ENCODE measurements at places on chromosomes 16 and 17.

DNA sequence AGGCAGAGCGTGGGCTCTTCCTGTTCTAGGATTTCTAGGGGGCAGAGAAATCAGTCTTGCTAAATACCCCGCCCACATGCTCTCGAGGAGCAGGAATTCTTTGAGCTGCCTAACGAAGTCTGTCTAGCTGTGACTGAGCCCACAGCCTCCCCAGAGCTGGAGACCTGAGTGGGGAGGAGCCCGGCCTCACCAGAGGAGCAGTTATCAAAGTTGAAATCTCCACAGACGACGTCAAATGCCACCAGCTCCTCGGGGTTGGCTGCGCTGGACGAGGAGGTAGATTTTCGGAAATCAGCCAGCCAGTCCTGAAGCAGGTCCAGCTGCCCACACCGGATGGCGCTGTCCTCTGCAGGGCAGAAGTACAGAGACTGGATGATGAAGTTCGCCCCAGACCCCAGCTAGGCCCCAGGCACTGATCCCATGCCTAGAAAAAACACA, 53.8 kb downstream of the PRMT7 start:
- DNase-seq = no peak

GRCh38 chr17:8859027-8859803, 8.3 kb downstream of the PIK3R6 start:
- no peak for DNase-seq

DNA sequence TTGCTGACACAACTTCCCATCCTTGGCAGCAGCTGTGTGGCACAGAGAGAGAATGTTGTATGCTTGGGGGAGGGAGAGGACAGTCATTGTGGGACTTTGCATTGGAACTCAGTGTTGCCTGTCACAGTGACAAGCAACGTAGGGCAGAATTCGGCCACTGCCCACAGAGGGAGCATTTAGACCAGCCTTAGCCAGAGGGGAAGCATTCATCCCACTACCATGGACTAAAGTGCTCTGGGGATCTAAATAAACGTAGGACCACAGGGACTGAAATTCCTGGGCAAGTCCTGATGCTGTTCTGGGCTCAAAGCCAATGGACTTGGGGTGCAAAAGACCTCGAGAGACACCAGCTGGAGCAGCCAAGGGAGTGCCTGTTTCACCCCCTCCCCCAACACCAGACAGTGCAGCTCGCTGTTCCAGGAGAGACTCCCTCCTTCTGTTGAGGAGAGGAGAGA, 44.9 kb downstream of the ABCA8 start:
- no peak for DNase-seq

GRCh38 chr16:83356266-83356665, 451.5 kb upstream of the HSBP1 start:
- no peak for DNase-seq

GRCh38 chr16:17417740-17418139, 53.0 kb downstream of the XYLT1 start:
- no peak for DNase-seq

- DNase-seq = peak; percentile 82
Measured at GRCh38 chr17:8798846-8799569, at the start of gene MFSD6L. Gene MFSD6L (minus strand): TSS chr17:8799365. CDS start chr17:8799120, 245 bp downstream.

- peak; percentile 83 for DNase-seq
Measured at GRCh38 chr16:89697616-89698331, 3.7 kb downstream of the SPATA2L start.

GRCh38 chr17:29100296-29100695, 57.4 kb downstream of the PIPOX start:
- no peak for DNase-seq

DNA sequence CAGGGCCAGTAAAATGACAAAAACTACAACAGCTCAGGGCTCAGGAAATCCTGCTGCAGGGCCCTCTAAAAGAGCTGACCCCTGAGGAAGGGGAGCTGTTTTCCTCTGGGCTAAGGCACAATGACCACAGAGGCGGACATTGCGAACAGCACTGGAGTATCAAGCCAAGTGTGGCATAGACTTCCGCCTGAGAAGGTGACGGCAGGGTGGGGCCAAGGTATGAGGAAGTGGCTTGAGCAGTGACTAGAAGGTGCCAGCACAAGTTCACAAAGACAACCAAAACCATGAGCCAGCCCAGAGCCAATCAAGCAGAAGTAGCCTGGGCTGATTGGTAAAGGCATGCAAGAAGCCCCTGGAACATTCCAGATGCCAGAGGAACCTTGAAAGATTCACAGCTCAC, 13.9 kb downstream of the ERN2 start:
- peak; percentile 84 for DNase-seq

DNA sequence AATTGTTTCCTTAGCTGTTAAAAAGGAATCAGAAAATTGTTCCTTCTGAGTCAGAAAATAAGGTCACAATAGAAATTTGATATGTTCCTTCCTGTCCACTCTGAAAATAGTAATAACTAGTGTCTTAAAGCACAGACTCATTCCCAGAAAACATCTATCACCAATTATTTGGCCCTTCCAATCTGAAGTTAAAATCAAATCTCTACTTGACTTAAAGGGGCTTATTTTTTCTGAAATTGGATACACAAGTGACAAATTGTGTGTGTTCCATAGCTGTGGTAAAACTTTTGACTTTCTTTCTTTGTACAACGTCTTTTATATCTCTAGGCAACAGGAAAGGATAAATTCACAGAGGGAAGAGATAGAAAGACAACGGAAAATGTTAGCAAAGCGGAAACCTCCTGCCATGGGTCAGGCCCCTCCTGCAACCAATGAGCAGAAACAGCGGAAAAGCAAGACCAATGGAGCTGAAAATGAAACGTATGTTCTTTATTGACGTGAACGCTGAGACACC, 54.5 kb upstream of the MRC2 start:
- DNase-seq = no peak

GRCh38 chr16:50121278-50121677, 31.8 kb upstream of the TENT4B start:
- no peak for DNase-seq

GRCh38 chr17:56317351-56318208, 164.3 kb downstream of the ANKFN1 start:
- no peak for DNase-seq

DNA sequence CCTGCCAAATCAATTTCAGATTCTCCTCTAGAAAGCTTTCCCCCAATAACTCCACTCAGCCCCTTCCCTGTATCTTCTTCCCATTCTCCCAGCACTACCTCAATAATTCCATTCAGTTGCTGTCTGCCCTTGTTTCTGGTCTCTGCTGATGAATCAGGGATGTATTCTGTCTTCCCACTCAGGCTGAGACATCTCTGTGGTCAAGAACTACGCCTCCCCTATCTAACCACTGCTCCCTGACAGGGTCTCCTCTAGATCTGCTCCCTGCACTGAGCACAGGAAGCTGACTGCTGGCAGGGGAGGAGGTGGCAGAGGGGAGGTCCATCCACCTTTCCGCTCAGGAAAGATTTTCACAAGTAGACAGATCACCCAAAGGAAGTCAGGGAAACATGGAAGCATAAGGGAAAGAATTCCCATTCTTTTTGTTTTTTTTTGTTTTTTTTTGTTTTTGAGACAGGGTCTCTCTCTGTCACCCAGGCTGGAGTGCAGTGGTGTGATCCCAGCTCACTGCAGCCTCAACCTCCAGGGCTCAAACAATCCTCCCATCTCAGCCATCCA, 16.9 kb upstream of the SP2 start:
- DNase-seq = no peak

DNA sequence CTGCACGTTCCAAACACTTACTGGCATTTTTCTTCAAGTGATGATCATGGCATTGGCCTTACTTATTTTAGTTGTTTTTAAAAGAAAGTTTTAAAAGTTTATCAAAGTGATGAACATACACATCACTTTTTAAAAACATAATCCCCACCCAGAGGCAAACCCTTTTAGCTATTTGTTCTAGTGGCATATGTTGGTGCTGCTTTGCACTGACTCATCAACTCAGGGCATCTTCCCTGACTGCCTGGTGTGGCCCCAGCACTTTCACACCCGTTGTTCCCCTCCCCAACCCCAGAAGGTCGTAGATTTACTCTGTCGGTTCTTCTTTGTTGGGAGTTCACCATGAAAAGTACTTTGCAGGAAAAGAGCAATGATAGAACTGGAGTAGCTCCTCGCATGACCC, 161.3 kb downstream of the RPTOR start:
- no peak for DNase-seq

DNA sequence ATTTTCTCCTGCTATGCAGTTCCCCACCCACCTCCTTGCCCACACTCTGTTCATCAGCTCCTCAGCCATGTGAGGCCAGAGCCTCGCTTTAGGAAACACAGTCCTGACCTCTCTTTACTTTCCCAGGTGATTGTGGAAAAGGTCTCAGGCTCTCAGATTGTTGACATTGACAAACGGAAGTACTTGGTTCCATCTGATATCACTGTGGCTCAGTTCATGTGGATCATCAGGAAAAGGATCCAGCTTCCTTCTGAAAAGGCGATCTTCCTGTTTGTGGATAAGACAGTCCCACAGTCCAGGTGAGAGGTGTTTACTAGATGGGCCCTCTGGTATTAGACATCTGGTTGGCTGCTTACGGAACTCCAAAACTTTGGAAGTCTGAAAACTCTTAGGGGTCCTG, 1.7 kb downstream of the GABARAPL2 start:
- DNase-seq = no peak

DNA sequence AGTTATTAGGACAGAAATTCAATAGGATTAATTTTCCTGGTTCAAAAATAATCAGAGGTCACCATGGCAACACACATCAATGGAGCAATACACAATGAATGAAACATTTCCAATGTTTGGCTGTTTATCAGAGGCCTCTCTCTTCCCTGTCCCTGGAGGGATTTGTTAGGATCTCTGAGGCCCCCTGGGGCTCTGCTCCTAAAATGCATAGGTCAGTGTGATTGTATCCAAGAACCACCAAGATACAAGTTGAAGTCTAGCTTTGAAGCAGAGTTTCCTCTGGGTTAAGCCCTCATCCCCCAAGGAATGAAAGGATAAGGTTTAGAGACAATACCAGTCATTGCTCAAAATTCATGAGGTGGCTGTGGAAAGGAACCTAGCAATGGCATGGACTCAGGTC, 561.2 kb upstream of the C16orf82 start:
- no peak for DNase-seq

DNA sequence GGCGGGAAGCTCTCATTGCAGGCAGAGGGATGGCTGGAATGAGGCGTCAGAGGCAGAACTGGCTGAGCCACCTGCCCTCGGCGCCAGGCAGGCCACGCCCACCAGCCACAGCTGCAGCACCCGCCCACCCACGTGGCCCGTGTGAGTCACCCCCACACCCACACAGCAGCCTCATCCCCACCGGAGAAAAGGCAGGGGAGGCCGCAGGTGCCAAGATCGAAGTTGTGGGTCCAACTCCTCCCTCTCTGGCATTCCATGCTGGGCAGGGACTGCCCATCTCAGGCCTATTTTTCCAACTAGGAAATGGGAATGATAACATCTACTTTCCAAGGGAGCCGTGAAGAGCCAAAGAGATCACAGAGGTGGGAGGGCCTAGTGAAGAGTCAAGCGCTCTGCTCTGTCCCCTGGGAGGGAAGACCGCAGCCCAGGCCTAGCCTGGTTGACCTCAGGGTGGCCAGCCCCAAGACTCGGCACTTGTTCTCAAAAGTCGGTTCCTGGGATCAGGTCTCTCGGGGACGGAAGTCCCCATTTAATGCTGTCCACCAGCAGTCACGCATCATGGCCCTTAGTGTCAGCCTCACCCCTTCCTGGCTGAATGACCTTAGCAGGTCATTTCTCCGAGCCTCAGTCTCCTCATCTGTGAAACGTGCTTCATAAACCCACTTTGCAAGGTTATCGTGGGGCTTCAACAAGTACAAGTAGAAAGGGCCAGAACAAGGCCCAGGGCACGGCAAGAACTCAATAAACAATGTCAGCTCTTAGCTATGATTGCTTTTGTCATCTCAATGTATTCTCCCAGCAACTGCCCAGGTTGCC, at the start of gene TRPV3:
TSS of gene TRPV3 (minus strand) at position 45 of the 816 bp plus-strand sequence. CDS start 2,962 bp downstream, outside the sequence.
- DNase-seq = peak; percentile 88

- DNase-seq = no peak
Measured at GRCh38 chr16:3115003-3115402, 2.6 kb downstream of the ZNF205 start.

GRCh38 chr17:42760652-42761581, at the start of gene RAMP2:
Gene RAMP2 (plus strand): TSS chr17:42761227. CDS start chr17:42761262, 35 bp downstream.
- DNase-seq = peak; percentile 74

DNA sequence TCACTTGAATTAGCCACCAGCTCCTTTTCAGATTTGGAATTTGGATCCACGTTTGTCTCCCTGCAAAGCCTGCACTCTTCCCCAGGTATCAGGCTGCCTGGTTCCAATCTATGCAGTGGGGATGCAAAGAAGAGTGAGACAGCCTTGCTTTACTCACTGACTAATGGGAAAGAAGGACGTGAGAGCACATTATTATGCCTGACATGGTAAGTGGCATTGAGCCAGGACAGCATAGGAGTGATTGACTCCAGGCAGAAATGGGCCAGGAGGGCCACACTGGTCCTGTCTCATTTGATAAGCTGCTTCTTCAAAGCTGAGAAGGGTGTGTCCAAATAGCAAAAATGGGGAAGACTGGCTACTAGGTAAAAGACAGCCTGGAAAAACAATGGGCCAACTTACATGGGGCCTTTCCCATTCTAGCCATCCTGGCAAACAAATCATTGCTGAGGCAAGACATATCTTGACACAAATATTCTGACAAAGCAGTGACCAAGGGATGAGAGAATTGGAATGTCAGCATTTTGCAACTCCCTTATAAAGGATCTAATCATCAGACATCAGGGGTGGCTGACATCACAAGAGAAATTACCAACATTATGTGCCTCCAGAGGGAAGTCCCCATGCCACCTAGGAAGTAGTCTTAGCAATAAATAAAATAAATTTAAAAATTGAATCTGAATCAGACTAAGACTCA, 38.6 kb downstream of the CDH11 start:
- no peak for DNase-seq

- DNase-seq = no peak
Measured at GRCh38 chr16:85709766-85710585, 21.2 kb upstream of the GINS2 start.

DNA sequence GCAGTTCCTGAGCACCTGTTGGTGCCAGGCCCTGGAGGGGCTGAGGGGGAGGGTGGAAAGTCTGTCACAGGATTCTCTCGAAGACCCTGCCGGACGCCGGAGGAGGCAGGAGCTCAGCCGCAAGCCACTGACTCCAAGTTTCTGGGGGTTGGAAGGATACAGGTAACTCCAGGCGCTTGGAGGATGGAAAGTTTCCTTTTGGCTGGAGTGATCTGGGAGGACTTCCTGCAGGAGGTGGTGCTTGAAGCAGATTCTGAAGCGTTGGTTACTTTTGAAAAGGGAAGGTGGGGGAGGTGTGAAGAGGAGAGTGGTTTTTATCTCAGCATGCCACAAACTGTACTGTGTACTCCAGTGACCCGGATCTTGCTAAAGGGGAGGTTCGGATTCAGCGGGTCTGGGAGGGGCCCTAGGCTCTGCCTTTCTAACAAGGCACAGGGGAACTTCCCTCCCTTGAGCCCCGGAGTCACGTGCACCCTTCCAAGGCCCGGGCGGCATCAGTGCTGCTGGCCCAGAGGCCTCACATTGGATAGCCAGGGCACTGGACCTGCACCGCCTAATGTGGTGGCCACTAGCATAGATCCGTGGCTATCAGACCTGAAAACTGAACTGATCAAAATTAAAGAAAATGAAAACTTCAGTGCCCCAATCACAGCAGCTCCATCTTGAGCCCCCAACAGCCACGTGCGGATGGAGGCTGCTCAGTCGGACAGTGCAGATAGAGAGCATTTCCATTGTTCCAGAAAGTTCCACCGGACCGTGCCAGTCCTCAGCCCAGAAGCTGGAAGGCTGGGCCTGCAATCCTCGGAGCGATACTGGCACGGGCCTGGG, 42.2 kb upstream of the GSE1 start:
- DNase-seq = peak; percentile 93

- DNase-seq = no peak
Measured at GRCh38 chr16:6988846-6989245, 343.8 kb upstream of the RBFOX1 start.

- DNase-seq = no peak
Measured at GRCh38 chr17:34351096-34351495, 5.2 kb upstream of the CCL13 start.
